Fibroblast of the aortic adventitia (primary cell): ENCODE measurements at places on chromosomes 1 and 21. TPM values are rescaled to one million over a fixed set of nuclear protein-coding genes. Genes with fewer than 3 reads are reported as not detected.
A peak's percentile ranks its signal among the peaks of the same experiment; 100 is the strongest.

The UBE2U gene
- total RNA-seq, result not detected in 2 replicates

The AMY1C gene
- total RNA-seq, result not detected in 2 replicates

The BMP8B gene
- total RNA-seq, result not detected in 2 replicates

The SLX9 gene
- total RNA-seq, result 6.0 and 7.4 TPM in 2 replicates

The KCNA2 gene
- total RNA-seq, result not detected in 2 replicates

The ADAM15 gene
- total RNA-seq, result 39.0 and 69.9 TPM in 2 replicates

DNA sequence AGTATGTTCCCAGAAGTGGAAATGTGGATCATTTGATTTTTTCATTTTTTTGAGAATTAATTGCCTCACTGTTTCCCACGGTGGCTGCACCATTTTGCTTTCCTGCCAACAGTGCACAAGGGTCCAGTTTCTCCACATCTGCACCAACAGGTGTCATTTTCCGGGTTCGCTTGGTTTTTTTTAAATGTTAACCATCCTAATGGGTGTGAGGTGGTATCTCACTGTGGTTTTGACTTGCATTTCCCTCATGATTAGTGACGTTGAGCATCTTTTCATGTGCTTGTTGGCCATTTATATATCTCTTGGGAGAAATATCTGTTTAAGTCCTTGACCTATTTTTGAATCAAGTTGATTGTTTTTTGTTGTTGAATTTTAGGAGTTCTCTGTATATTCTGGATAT lies 3.0 kb downstream of the COL6A2 start:
- DNase-seq, result no peak

DNA sequence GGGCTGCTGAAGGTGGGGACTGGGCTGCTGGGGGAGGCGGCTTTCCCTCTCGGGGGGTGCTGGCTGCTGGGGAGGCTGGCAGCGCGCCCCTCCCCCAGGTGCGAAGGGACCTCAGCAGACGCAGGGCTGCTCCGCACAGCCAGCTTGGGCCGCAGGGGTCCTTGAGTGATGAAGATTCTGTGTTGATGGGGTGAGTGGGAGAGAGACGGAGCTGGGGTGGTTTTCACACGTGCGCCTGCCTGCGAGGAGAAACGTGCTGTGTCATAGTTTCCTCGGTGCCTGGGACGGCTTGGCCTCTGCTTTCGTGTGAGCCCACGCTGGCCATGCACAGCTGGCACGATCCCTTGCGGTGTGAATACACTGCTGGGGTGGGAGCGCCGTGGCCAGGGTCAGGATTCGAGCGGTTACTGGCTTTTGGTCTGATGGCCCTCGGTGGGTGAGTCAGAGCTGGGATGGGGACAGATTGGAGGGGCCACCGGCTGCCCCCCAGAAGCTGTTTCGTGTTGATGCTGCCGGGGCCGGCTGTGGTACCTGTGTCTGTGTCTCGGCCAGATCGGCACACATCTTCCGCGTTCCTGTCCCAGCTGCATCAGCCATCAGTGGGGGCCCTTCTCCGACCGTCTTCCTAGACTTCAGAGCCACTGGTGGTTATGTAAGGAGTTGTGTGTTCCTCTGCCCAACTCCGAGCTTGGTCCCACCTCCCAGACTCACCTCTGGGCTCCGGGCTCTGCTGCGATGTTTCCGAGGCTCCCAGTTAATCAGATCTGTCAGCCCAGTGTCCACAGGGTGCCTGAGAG lies 24.9 kb downstream of the PRKCZ start:
- DNase-seq, result no peak

- DNase-seq, result no peak
Observed at GRCh38 chr21:45545691-45546531, 3.7 kb upstream of the SLC19A1 start.

GRCh38 chr1:24659993-24660665 lies 17.0 kb downstream of the SRRM1 start:
- DNase-seq, result peak; percentile 54

- DNase-seq, result peak; percentile 38
Observed at GRCh38 chr1:97920276-97920831, 480 bp downstream of the DPYD start.

- no peak for DNase-seq
Observed at GRCh38 chr1:237124856-237125462, 83.0 kb downstream of the RYR2 start.

DNA sequence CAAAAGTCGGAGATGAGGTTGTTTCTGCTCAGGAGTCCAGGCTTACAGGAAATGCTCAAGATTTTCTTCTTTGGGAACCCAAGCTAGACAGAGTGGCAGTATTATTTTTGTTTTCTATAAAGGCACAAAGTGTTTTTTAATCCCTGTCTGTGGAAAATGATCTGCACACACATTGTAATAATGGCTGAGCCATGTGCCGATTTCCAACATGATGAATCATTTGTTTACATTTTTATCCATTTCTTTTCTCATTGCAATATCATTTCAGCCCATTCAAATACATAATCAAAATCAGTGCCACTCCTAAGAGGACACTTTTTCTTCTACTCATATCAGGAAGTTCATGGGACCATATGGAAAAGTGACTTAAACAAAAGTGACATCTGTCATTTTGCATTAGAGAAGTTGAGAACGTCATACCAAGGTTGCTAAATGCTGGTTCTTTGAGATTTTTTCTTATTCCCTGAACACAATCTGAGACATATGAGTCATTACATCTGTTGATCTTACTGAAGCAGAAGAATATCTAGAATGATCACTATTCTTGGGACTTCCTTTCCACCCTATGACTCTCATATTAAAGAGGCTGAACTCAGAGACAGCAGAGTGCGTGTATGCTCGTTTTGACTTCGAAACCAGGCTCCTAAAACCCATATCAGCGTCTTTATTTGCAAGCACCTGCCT lies 44.9 kb downstream of the ACTA1 start:
- peak; percentile 17 for DNase-seq

- DNase-seq, result peak; percentile 39
Observed at GRCh38 chr1:223872308-223872901, 26.7 kb upstream of the TP53BP2 start.

GRCh38 chr21:45459171-45460010 lies 54.4 kb downstream of the COL18A1 start:
- no peak for DNase-seq

GRCh38 chr1:30734580-30734979 lies 11.2 kb upstream of the MATN1 start:
- no peak for DNase-seq

- no peak for DNase-seq
Observed at GRCh38 chr1:107786203-107786845, 178.7 kb downstream of the VAV3 start.

- no peak for DNase-seq
Observed at GRCh38 chr1:206070627-206071304, 17.8 kb downstream of the RHEX start.

- no peak for DNase-seq
Observed at GRCh38 chr1:217577336-217577735, 53.6 kb downstream of the GPATCH2 start.

- peak; percentile 28 for DNase-seq
Observed at GRCh38 chr1:202858789-202859414, 30.0 kb downstream of the RABIF start.

GRCh38 chr1:182444497-182444896 lies 5.4 kb upstream of the RGSL1 start:
- DNase-seq, result no peak
